ENCODE measurements at places on chromosomes 11 and 22.

- H3K27ac ChIP-seq, result no peak overlapping the region
- H3K36me3 ChIP-seq, result no peaks in the 10 kb centered on the region
- no peaks in the 10 kb centered on the region for H3K4me1 ChIP-seq
- no peak for DNase-seq
- no peak overlapping the region for H3K4me3 ChIP-seq
- H3K27me3 ChIP-seq, result no peaks in the 10 kb centered on the region
Measured at GRCh38 chr22:17451316-17451715, 82.1 kb downstream of the CECR2 start.

- no peak overlapping the region for H3K27ac ChIP-seq
- no peak for DNase-seq
- no peaks in the 10 kb centered on the region for H3K27me3 ChIP-seq
- no peak overlapping the region for H3K4me3 ChIP-seq
- no peaks in the 10 kb centered on the region for H3K4me1 ChIP-seq
Measured at GRCh38 chr11:45062974-45063635, 83.3 kb upstream of the PRDM11 start.

GRCh38 chr11:1766719-1767398, 3.1 kb upstream of the CTSD start:
- H3K27me3 ChIP-seq, result no peaks in the 10 kb centered on the region
- H3K36me3 ChIP-seq, result no peaks in the 10 kb centered on the region
- DNase-seq, result no peak

DNA sequence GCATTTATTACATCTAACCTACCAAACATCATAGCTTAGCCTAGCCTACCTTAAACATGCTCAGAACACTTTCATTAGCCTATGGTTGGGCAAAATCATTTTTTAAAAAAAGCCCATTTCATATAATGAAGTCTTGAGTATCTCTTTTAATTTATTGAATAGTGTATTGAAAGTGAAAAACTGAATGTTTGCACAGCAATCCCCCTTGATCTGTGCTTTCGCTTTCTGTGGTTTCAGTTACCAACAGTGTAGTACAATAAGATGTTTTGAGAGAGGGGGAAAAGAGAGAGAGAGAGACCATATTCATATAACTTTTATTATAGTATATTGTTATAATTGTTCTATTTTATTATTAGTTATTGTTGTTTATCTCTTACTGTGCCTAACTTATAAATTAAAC, 8.4 kb upstream of the MAP6 start:
- H3K4me1 ChIP-seq, result no peaks in the 10 kb centered on the region
- H3K36me3 ChIP-seq, result no peaks in the 10 kb centered on the region
- H3K27ac ChIP-seq, result no peak overlapping the region
- H3K27me3 ChIP-seq, result peaks cover 4% of the 10 kb centered on the region
- DNase-seq, result no peak

DNA sequence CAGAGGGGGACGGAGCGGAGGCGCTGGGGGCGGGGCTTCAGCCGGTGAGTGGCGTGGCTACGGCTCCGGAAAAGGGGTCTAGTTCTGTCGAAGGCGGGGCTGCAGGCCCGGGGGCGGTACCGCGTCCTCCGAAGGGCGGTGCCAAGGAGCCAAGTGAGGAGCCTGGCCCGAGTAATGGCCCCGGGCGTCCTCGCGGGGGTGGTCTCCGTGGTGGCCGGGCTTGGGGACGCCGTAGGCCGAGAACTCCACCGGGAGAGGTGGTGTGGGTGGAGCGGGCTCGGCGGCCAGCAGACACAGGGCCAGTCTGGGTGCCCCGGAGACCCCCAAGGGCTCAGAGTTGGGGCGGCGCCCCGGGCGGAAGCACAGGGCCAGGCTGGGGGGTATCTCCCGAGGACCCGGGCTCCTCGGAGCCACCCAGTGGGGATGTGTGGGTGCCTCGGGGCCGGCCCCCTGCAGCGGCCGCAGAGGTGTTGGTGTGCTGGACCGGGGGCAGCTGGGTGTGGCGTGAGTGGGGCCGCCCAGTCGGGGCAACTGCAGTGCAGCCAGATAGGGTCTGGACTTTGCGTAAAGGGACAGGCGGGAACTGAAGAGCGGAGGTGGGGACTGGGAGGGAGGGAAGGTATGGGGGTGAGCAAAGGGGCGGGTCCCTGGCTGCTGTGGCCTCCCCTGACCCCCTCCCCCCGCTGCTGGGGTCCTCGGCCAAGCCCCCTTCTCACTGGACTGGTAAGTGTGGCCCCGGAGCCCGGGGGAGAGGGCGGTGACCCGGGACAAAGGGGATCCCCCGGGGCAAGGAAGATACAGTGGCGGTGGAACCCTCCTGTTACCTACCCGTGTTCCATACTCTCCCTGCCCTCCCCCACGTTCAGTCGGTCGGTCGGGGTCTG, 838 bp downstream of the FKBP2 start:
- H3K36me3 ChIP-seq, result peaks cover 34% of the 10 kb centered on the region
- peak overlapping the region; percentile 79 for H3K4me3 ChIP-seq
- H3K27ac ChIP-seq, result peak overlapping the region; percentile 98
- no peaks in the 10 kb centered on the region for H3K27me3 ChIP-seq

DNA sequence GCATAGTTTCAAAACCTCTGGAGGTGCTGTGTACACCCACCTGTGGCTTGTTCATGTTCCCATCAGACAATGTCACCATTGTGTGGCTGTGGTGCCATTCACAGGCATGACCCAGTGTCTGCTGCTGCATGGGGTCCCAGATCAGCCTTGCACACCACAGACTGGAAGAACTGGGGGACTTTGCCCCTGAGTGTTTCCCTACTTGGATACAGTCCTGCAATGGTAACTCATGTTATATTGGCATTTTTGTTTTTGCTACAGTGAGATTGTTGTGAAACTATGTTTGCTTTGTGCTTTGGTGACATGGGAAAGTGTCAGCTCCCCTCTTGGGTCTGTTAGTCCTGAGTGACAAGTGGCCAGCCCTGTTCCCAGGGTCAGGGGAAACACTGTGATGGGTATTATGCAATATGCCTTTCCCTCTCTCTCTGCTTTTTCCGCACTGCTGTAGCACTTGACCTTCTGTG, 108.8 kb downstream of the NAV2 start:
- H3K27ac ChIP-seq, result peak overlapping the region; percentile 15
- peaks cover 17% of the 10 kb centered on the region for H3K4me1 ChIP-seq
- no peaks in the 10 kb centered on the region for H3K36me3 ChIP-seq

DNA sequence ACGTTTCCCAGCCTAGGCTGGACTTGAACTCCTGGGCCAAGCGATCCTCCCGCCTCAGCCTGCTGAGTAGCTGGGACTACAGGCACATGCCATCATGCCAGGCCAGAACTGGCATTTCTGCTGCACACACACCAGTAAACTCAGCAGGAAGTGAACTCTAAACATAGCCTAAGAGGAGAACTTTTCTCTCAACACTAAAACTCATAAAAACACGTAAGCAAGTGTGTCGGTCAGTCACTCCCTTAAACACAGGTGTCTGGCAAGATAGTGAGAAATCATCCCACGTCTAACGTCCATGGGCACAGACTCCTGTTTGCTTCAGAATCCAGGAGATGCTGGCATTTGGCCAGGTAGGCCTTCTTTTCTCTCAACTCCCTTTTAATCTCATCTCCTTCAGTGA, 104.8 kb downstream of the RPL27A start:
- no peak for DNase-seq
- H3K27ac ChIP-seq, result no peak overlapping the region

GRCh38 chr11:17280494-17281127, 4.1 kb downstream of the NUCB2 start:
- H3K4me3 ChIP-seq, result no peak overlapping the region
- H3K36me3 ChIP-seq, result no peaks in the 10 kb centered on the region
- peak overlapping the region; percentile 33 for H3K27ac ChIP-seq
- DNase-seq, result no peak

DNA sequence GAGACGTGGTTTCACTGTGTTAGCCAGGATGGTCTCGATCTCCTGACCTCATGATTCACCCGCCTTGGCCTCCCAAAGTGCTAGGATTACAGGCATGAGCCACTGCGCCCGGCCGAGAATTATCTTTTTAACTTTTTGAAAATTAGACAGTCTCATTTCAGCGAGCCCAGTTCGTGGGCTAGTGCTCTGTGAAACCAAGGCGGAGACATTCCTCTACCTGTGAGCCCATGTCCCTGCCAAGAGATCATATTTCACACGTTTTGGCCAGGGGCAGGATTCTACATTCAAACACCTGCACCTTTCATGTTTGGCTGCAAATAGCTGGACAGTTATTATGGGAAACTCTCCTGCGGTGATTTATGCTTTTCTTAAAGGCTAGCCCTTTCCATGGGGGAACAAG, 60.3 kb downstream of the IRAG1 start:
- no peaks in the 10 kb centered on the region for H3K36me3 ChIP-seq
- no peak overlapping the region for H3K27ac ChIP-seq
- no peaks in the 10 kb centered on the region for H3K27me3 ChIP-seq
- H3K4me1 ChIP-seq, result no peaks in the 10 kb centered on the region

DNA sequence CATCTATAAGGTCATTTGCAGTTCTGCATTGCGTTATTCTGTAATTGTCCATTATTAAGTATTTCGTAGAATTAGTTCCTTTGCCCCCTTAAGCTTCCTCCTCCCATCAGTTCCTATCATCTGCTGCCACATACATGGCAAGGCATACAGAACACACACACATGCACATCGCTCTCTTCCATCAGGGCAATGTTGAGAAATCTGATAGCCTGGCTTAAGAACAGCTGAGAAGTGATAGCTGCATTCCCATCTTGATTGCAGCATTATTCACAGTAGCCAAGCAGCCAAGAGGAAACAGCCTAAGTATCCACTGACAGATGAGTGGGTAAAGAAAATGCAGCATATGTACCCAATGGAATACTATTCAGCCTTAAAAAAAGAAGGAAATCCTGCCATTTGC, 186.8 kb upstream of the CADM1 start:
- H3K27me3 ChIP-seq, result peaks cover 4% of the 10 kb centered on the region
- no peaks in the 10 kb centered on the region for H3K36me3 ChIP-seq
- DNase-seq, result no peak
- no peak overlapping the region for H3K27ac ChIP-seq

DNA sequence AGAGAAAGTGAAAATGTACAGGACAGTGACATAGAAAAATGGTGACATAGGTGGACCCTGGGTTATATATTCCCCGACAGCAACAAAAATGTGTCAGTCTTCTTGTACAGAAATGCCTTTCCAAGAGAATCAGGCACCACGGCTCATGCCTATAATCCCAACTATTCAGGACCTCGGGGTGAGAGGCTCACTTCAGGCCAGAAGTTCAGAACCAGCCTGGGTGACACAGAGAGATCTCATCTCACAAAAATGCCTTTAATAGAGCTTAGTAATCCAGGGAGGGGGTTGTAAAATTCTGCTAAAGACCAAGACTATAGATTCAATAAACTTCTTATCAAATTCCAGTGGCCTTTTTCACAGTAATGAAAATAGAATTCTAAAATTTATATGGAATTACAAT, 10.7 kb downstream of the ZNF195 start:
- DNase-seq, result no peak
- no peak overlapping the region for H3K4me3 ChIP-seq
- H3K4me1 ChIP-seq, result no peaks in the 10 kb centered on the region
- peaks cover 5% of the 10 kb centered on the region for H3K36me3 ChIP-seq

DNA sequence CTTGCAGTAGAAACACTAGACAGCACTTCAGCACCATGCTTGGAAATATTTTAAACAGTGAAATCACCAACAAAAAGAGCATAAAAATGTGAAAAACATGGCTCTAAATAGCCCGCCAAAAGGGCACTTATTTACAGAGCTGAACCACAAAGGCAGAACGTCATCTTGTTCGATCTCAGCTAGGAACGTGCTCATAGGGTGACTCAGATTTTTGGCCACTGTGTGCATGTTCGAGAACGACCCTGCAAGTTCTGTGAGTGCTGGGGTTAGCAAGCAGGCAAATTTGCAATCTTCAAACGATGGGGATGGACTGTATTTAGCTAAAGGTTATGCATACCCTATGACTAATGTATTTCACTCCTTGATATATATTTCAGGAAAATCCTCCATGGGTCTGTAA, 30.6 kb downstream of the OR2AT4 start:
- H3K27ac ChIP-seq, result no peak overlapping the region
- H3K36me3 ChIP-seq, result no peaks in the 10 kb centered on the region
- no peak overlapping the region for H3K4me3 ChIP-seq
- H3K4me1 ChIP-seq, result no peaks in the 10 kb centered on the region

GRCh38 chr11:121887569-121887968, 228.4 kb downstream of the BLID start:
- no peaks in the 10 kb centered on the region for H3K36me3 ChIP-seq
- H3K27me3 ChIP-seq, result no peaks in the 10 kb centered on the region
- no peak overlapping the region for H3K4me3 ChIP-seq
- H3K27ac ChIP-seq, result no peak overlapping the region
- no peaks in the 10 kb centered on the region for H3K4me1 ChIP-seq
- DNase-seq, result no peak

DNA sequence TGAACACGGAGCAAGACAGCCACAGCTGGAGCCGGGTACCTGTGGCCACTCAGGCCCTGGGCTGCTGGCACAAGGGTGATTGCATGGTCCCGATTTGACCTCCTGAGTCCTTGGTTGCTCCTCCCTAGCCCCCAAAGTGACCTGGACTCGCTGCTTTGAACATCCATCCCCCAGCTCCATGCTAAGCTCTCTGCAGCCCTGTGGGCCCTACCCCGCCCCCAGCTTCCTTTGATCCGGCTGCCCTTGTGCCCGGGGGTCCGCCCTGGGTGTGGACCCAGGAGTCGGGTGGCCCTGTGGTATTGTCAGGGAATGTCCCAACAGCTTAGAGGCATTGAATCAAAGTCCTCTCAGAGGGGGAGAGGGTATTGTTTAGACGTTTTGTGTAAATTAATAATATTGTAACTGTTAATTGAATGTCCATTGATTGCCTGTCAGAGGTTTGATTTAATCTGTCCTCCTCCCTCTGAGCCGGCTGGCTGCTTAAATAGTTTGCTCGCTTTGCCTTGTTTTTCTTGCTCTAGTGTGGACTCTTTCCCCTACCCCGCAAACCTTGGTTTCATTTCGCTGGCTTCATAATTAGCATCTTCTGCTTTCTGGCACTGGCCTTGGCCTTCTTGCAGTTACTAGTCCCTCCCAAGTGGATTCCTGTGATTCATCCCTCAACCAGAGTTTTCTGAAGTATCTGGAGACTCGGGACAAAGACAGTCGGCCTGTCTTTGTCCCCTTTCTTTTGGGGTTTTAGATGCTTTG, 20.7 kb downstream of the GRIK4 start:
- H3K27ac ChIP-seq, result no peak overlapping the region
- no peaks in the 10 kb centered on the region for H3K4me1 ChIP-seq
- no peaks in the 10 kb centered on the region for H3K27me3 ChIP-seq

DNA sequence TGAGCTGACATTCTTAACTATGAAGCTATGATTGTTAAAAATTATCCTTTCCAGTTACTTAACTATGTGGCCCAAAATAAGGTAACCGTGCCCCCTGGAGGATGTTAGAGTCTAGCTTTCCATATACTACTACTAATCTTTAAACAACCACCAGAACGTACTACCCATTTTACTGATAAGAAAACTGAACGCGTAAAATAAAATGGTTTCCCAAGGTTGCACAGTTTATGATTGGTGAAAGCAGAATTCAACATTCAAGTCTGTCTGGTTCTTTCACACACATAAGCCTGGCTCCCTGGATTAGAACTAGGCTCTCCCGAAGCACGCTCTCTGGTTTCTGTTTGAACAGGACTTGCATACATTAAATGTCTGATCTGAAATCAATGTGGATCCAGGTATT, 437.8 kb upstream of the CCDC90B start:
- no peaks in the 10 kb centered on the region for H3K4me1 ChIP-seq
- no peak overlapping the region for H3K27ac ChIP-seq
- no peaks in the 10 kb centered on the region for H3K36me3 ChIP-seq
- H3K4me3 ChIP-seq, result peak overlapping the region; percentile 23
- H3K27me3 ChIP-seq, result no peaks in the 10 kb centered on the region
